Activated T-cell treated with anti-CD3 and anti-CD28 coated beads, Interleukin-2, amount 50 U/mL, for 1 hour (primary cell): ENCODE measurements at places on chromosomes 1 and 21.

DNA sequence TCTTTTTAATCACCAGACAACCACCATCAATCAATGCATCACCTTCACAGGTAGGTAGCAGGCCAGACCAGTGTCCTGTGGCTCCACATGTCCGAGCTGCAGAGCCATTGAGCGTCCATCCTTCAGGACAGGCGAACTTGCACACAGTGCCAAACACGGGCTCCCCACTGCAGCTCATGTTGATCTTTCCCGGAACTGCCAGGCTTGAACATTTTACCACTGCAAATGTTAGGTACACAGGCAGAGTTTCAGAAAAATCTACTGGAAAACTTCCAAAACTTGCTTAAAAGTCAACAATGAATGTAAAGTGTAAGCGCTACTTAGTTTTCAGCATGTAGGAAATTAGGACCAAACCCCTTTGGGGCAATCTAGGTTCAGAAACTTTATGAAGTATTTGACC is 6.6 kb downstream of the SELE start:
- DNase-seq = no peak

DNA sequence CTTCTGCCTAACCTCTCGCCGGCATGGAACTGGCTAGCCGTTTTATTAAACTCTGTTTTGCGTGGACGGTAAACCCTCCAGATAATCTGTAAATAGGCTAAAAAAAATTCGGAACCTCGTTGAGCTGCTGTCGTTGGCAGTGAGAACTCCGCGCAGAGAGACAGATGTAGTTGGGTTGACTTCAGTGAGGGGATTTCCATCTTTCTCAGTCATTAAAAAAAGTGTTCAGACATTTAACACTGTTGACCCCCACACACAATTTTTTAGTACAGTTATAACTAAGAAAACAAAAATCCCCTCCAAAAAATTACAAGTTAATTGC is 464 bp downstream of the PARK7 start:
- DNase-seq = no peak

DNA sequence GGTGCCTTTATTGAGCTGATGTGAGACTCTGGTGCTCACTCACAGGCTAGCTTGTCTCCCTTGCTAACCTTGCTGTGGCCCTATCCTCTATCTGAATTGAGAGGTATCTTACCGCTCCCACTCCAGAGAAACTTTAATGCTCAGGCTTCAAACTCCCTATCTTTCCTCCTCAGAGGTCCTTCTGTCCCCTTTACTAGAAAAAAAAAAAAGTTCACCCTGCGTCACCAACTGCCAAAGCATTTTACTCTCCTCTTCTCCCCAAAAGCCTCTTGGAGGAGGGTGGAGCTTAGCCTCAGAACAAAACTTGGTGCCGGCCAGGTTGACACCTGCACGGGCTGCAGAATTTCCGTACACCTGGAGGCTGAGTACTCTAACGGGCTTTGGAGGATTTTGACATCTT is 55.1 kb downstream of the ATP2B4 start:
- no peak for DNase-seq

DNA sequence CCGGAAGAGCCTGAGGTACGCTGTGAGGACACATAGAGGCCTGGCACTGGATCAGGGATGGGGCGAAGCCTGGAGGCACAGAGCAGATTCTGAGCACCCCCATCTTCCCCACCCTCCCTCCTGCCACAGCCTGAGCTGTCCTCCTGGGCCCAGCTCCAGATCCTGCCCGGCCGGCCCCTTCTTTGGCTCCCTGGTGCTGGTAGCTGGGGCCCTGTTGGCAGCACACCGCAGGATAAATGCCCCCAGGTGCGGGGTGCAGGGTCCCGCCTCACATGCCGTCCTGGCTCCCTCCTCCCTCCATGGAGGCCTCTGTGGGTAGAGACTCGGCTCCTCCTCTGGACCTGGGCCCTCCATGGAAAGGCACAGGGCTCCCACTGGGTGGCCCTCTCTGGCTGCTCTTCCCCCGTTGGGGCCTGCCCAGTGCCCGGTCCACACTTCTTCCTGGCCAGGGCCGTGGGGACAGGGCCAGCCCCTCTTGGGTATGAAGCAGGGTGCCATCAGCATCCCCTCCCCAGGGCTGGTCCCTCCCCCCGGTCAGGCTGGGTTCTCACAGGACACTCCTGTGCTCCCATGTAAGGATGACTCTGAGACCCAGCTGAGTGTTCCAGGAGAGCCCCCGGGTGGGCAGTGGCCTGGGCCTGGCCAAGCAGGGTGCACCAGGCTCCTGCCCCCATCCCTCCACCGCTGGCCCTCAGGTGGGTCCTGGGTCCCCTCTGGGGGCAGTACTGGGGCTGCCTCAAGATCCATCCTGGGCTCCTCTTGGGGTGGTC is 1.1 kb upstream of the OBSCN start:
- DNase-seq = no peak

DNA sequence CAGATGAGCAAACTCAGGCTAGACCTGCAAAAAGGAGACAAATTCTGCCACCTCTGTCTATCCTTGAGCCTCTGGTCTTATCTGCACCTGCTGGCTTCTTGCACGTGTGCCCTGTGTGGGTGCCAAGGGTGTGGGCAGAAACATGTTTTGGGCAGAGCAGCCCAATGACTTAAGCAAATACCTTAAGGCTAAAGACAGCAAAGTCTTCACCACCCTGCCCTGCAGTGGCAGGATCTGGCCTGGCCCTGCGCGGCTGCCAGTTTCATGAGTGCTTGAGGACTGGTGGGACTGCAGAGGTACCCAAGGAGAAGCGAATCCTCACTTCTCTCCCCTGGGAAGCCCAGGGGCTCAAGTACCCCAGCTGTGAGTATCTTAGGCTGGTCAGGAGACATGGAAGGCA is 3.8 kb upstream of the SLC26A9 start:
- DNase-seq = no peak

DNA sequence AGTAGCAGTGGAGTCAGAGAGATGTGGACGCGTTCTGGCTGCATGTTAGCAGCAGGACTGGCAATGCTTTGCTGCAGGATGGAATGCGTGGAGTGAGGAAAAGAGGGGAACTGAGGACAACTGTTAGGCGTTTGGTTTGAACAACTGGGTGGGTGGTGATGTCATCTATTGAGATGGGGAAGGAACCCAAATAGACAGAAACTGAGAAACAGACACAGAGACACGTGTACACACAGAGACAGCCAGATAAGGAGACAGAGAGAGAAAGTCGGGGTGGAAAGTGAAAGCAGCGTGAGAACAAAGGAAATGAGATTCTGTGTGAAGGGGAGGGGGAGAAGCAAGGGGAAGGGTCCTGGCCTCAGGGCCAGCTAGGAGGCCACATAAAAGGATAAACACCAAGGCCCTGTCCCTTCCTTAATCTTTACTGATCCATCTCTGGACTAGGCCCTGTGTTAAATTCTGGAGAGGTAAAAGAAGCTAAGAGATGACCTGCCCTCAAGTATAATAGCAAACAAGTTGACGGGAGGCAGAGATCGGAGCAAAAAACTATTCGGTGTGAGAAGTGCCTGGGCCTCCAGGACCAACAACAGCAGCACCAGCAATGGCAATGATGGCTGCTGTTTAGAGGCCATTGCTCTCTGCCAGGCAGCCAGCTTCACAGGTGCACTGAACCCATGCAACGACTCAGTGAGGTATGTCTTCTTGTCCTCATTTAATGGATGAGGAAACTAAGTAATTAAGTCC is 31.6 kb downstream of the VWA5B1 start:
- DNase-seq = no peak

DNA sequence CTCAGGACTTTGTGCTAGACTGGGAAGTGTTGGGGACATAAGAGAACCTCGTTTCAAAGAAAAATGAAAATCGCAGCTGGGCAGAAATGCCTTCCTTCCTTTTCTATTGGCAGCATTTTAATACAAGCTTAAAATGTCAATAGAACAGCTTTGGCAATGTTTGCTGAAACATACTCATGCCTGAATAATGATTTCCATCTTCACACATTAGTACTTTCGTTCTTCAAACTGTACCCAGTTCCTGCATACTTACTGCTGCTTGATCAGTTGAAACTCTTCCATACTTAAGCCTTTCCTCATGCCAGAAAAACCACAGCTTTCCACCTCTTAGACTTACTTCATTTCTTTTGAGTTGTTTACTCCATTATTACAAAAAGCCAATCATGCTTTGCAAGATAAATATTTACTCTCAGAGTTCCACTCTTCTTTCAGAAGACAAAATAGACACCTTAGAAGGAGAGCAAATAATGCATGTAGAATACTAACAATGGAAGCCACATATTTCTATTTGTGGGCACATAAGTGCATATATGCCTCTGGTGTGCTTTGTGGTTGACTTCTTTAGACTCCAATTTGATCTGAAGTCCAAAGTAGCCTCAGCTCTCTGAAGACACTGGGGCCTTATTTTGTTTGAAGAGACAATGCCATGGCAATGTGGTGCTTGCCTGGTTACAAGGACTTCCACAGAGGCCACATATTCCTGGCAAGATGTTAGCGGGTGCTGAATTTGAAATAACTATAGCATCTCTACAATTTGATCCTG is 22.7 kb upstream of the CD55 start:
- DNase-seq = no peak

- no peak for DNase-seq
Measured at GRCh38 chr1:40302475-40302874, 14.6 kb downstream of the COL9A2 start.
